Activated CD4-positive, CD25-positive, alpha-beta regulatory T cell (primary cell): ENCODE measurements at places on chromosomes 7 and 10.
A peak's percentile ranks its signal among the peaks of the same experiment; 100 is the strongest.

- peak; percentile 18 for DNase-seq
Measured at GRCh38 chr7:157139111-157139809, 534 bp downstream of the UBE3C start.

GRCh38 chr10:75922435-75922834, 491.0 kb downstream of the LRMDA start:
- no peak for DNase-seq

DNA sequence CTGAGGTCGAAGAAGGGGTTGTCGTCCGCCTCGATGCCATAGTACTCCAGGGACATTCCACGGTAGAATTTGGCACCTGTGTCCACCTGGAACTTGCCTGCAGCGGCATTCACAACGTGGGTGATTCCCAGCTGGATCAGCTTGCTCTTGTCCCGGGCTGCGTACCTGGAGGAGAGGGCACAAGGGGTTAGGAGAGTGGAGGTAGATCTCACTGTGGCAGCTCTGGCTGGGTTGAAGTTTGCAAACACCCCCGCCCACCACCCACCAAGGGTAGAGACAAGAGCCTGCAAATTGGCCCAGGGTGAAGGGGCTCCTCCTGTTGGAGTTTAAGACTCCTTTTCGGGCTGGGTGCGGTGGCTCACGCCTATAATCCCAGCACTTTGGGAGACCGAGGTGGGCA, 15.8 kb upstream of the SAMD8 start:
- DNase-seq, result no peak

DNA sequence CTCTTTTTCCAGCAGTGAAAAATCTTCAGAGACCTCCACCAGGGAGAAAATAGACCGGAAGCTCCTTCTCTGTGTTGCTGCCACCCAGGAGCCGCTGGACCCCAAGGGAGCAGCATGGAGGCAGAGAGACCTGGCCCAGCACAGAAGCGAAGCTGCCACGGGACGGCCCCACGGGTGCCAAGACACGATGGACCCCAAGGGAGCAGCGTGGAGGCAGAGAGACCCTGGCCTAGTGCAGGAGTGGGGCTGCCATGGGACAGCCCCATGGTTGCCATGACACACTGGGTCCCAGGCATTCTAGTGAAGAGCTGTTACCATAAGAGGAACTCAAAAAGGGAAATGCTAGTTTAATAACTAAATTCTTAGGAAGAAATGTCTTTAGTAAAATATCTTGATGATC, 186.3 kb downstream of the PTPRN2 start:
- no peak for DNase-seq

DNA sequence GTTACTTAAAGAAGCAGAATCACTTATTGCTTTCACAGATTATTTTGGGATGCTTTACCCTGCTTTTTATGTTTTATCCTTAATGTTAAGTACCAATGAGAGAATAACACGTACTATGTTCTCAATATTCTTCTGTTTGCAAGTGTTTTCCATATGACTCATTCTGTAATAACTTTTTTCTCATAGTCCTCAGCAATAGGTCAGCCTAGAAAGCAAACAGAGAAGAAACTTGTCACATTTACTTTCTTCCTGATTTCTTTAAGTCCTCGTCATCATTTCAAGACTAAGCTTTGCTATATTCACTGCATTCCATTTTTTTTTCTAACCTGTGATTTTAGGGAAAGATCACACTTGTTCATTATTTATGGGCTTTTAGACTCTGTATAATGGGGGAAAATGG, 6.8 kb upstream of the AGR2 start:
- DNase-seq, result no peak

- DNase-seq, result no peak
Measured at GRCh38 chr10:36224431-36224985, 582.4 kb upstream of the FZD8 start.

GRCh38 chr10:101897633-101898032, 54.0 kb upstream of the KCNIP2 start:
- no peak for DNase-seq

GRCh38 chr7:110868458-110868857, 222.5 kb upstream of the LRRN3 start:
- DNase-seq, result no peak

GRCh38 chr10:49169776-49170175, 18.4 kb downstream of the TMEM273 start:
- no peak for DNase-seq

DNA sequence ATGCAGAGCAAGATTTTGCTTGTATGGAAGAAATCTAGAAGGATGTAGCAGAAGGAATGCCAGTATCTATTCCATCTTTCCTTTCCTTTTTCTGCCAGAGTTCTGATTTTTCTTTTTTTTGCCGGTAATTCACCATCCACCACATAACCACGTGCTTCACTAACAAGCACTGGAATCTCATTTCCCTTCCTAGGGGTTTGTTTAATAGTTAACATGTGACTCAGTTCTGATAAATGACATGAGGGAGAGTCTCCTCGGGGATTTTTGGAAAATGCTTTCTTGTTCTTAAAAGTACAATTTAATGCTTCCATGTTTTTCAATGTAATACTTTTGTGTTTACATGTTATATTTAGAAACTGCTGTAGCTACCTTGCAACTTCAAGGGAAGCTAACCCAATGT, 590.2 kb downstream of the SH2D4B start:
- DNase-seq, result no peak

DNA sequence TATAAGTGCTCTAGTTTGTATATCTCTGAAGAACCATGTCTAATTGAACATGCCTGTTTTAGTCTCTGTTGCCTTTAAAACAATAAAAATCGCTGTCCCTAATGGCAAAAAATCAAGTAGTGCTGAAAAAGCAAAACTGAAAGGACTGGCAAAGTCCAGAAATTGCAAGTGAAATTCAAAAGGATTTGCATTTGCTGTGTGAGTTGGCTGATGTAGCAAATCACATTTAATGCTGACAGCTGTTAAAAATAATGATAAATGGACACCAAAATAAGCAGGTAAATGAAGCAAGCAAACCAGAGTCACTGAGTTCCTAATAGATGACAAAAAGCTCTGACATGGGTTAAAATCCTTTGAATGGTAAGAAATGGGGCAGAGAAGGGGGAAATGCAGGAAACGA, 874.1 kb downstream of the GRM8 start:
- no peak for DNase-seq

GRCh38 chr10:4683137-4683536, 142.9 kb upstream of the AKR1E2 start:
- DNase-seq, result no peak

DNA sequence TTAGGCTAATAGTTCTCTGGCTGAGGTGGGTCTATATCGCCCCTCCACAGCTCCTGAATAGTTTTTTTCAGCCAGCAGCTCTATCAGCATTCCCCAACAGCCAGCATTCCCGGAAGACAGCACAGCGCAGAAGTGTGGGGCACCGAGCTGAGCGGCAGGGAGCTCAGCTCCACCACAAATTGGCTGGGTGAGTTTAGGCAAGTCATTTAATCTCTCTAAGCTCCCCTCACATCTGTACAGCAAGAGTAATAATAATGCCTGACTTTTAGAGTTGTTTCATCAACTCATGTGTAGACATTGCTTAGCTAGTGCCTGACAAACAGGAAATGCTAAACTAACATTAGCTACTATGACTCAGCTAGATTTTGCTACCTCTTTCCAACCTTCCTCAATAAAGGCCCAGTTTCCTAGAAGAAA, 247.9 kb upstream of the PTN start:
- DNase-seq, result no peak

- DNase-seq, result no peak
Measured at GRCh38 chr10:785861-786214, 96.4 kb upstream of the DIP2C start.

- DNase-seq, result no peak
Measured at GRCh38 chr7:43747328-43748105, 11.0 kb upstream of the BLVRA start.

GRCh38 chr7:2248984-2249694, 7.1 kb downstream of the NUDT1 start:
- no peak for DNase-seq

- DNase-seq, result no peak
Measured at GRCh38 chr7:82091126-82091684, 321.4 kb upstream of the HGF start.

- DNase-seq, result no peak
Measured at GRCh38 chr7:29564496-29565223, 1.0 kb downstream of the PRR15 start.

GRCh38 chr7:46007990-46008643, 87.0 kb upstream of the IGFBP3 start:
- no peak for DNase-seq

- DNase-seq, result no peak
Measured at GRCh38 chr7:105837765-105838626, 38.4 kb downstream of the ATXN7L1 start.

- no peak for DNase-seq
Measured at GRCh38 chr10:96910488-96911395, 78.6 kb downstream of the LCOR start.

GRCh38 chr7:45584261-45585210, 10.4 kb downstream of the ADCY1 start:
- no peak for DNase-seq

- no peak for DNase-seq
Measured at GRCh38 chr10:28677888-28678686, 766 bp downstream of the BAMBI start.

DNA sequence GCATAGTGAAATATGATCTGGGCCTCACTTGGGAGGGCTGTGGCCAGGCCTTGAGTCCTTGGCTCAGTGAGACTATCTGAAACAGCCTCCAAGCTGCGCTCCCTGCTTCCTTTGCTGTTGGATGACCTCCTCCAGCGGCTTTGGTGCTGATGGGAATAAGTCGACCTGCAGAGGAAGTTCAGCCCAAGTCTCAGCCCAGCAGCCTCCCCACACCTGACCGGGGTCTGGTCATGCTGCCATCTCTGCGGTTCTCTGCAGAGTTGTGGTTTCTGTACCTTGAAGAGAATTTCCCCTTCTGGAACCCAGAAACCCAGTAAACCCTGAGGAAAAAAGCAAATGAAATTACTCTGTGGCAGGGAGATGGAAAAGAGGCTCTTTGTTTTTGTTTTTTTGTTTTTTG, 4.6 kb upstream of the RBAK start:
- DNase-seq, result no peak

DNA sequence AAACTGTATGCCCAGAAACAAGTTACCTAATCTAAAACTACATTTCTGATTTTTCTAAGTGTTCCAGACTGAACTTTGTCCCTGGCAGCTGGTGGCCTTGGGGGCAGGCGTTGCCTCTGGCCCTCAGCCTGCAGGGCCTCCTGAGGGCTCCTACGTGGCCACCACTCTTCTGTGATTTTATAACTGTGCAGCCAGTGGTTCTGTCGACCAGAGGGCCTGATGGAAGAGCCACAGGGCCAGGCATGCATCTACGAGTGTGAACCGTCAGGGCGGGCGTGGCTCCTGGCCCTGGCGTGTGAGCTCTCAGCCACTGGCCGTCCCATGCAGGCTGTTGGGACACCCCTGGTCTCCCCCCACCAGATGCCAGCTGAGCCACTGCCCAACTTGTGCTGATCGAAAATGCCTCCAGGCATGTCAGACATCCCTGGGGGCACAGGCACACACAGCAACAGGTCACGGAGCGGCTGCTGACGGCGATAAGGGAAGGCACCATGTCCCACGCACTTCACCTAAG, 173.4 kb downstream of the ZMYND11 start:
- no peak for DNase-seq

- DNase-seq, result no peak
Measured at GRCh38 chr7:21912305-21912704, 33.4 kb downstream of the CDCA7L start.

DNA sequence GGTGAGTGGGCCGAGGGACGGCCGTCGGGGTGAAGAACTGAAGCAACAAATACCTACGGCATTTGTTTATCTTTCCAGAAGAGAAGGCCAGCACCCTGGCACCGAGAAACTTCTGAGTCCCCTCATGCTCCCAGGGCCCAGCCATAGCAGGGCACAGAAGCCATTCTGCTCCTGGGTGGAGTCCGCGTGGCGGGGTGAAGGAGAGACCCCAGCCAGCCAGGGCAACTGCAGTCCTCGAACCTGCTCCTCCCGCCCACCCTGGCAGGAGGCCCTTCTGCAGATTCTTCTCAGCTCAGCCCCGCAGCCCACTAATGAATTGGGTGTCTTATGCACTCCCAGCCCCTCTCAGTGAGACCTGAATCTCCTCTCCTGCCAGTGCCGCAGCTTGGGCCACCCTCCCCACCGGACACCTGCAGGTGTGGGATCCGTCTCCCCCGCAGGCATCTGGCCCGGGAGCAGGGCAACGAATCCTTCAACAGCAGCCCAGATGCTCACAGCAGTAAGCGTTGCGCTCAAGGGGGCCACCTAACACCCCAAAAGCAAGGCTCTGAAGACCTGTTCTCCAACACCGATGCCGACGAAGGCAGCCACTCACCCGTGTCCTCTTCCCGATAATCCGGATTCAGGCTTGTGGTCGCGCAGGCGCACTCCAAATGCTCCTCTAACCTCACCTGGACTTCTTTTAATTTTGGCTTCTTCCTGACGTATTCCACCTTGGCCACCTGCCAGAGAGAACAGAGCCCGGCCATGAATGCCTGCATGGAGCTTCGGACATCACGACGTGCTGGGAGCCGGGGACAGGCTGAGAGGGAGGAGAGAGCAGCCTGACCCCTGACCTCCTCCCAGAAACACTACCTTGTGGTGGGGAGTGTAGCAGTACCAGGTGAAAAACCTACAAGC, 18.9 kb downstream of the PDGFA start:
- no peak for DNase-seq

DNA sequence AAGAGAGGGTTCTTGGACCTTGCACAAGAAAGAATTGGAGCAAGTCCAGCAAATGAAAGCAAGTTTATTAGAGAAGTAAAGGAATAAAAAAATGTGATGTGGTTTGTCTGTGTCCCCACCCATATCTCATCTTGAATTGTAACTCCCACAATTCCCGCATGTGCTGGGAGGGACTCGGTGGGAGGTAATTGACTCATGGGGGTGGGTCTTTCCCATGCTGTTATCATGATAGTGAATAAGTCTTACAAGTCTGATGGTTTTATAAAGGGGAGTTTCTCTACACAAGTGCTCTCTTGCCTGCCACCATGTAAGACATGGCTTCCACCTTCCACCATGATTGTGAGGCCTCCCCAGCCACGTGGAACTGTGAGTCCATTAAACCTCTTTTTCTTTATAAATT, 39.2 kb upstream of the FZD9 start:
- DNase-seq, result no peak

DNA sequence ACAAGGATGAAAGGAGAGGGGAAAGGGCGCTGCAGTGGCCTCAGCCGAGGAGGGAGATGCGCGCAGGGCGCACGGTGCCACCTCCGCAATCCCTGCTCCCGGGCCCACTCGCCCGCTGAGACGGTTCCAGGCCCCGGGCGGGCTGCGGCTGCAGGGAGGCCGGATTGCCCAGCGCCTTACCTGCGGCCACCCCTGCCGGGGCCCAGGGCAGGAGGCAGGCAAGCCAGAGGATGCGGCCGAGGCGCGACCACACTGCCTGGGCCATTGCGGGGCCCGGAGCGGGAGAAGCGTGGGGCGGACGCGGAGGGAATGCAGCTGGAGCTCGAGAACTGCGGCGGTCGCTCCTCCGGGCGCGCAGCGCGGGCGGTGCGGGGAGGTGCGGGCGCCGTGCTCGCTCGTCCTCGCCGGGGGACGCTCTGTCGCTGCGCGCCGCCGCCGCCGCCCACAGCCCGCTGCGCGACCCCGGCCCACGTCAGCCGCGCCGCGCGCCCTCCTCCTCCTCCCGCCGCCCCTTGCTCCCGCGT, at the start of gene TMEM130:
Gene TMEM130 (minus strand): TSS at position 418 of the 524 bp plus-strand sequence. CDS start 153 bp downstream, at position 265.
- no peak for DNase-seq

GRCh38 chr7:49403844-49404243, 369.6 kb upstream of the VWC2 start:
- DNase-seq, result no peak
